Astrocyte of the cerebellum (primary cell): ENCODE measurements at places on chromosomes 5 and 9.
A peak's percentile ranks its signal among the peaks of the same experiment; 100 is the strongest.

- DNase-seq, result no peak
Measured at GRCh38 chr5:51091816-51092215, 291.4 kb upstream of the ISL1 start.

DNA sequence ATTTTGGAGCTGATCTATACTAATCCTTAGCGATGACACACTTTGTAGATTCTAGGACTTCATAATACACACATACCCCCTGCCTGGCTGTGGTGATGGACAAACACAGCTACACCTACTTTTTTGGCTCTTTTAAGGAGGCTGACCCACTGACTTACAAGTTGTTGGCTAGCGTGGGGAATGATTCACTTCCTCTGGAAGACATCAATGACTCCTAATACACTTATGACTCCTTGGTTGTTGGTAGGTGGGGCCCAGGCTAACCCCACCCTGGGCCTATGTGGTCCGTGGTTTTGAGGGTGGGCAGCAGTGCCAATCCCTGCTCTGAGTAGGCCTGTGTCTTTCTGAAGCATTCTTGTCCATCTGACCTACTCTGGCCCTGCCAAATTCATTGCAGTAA lies 144.4 kb downstream of the SLC12A2 start:
- peak; percentile 98 for DNase-seq

- no peak for DNase-seq
Measured at GRCh38 chr9:126852086-126852688, 8.3 kb upstream of the ZBTB34 start.

DNA sequence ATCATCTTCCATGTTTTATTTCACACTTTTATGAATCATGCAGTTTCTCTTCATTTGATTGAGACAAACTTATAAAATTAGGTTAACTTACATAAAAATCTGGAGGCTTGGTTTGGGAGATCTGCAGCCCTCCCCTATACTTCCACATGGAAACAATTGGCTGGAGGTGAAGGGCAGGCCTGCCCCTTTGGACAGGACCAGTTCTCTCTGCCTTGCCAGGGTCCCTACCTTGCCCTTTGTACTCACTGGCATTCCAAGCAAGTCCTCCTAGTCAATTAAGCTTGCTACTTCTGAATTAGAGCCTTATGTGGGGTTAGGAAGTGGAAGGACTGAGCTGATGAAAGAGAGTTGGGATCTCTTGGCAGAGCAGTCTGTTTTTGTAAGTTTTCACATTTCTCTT lies 257.3 kb downstream of the GAS1 start:
- no peak for DNase-seq

GRCh38 chr5:52827815-52828214 lies 40.1 kb downstream of the ITGA1 start:
- DNase-seq, result no peak

GRCh38 chr5:54753034-54753433 lies 232.4 kb downstream of the ESM1 start:
- DNase-seq, result no peak

- DNase-seq, result no peak
Measured at GRCh38 chr9:116733010-116733641, 46.0 kb downstream of the TRIM32 start.

GRCh38 chr9:100213730-100214477 lies 114.9 kb downstream of the INVS start:
- DNase-seq, result peak; percentile 31

GRCh38 chr5:87094833-87095232 lies 172.8 kb upstream of the RASA1 start:
- DNase-seq, result no peak

DNA sequence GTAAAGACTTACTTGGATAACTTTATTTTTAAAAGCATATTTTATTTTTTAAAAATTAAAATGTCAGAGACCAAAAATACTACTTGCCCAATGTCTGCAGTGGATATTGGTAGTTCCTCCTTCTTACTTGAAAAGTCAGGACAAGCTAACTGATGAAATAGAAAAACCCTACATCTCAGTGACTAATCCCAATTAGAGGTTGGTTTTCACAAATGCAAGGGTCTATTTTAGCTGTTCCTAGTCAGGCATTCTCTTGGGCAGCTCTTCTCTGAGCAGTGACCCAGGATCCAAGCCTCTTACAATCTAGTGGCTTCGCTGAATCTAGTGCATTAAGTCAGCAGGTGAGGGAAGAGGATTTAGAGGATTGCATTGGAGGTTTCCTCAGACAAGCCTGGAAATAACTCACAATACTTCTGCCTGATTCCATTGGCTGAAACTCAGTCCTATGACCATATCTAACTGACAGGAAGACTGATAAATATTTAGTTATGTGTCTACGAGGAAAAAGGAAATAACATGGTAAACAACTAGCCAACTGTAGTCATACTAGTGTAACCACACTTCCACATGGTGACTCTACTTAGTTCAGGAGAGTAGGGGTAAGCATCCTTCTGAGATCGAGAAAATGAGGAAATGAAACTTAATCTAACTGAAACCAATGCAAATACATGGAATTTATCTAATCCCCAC lies 34.2 kb upstream of the MIER3 start:
- DNase-seq, result no peak

DNA sequence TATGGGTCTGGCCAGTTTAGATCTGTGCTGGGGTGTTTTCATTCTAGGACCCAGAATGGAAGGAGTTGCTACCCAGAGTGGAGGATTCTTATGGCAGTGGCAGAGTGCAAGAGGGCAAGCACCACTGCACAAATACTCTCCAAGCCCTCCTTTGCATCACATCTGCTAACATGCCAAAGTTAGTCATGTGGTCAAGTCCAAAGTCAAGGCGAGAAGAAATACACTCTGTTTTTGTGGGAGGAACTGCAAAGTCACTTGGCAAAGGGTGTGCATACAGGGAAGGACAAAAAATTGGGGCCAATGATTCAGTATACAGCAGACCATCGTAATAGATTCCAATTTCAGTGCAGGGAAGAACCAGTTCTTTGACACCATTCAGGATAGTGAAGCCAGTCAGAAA lies 43.9 kb upstream of the HMGCS1 start:
- DNase-seq, result no peak

- DNase-seq, result no peak
Measured at GRCh38 chr5:62465985-62466925, 53.7 kb downstream of the IPO11 start.

- DNase-seq, result no peak
Measured at GRCh38 chr9:111271481-111272080, 58.4 kb downstream of the OR2K2 start.

DNA sequence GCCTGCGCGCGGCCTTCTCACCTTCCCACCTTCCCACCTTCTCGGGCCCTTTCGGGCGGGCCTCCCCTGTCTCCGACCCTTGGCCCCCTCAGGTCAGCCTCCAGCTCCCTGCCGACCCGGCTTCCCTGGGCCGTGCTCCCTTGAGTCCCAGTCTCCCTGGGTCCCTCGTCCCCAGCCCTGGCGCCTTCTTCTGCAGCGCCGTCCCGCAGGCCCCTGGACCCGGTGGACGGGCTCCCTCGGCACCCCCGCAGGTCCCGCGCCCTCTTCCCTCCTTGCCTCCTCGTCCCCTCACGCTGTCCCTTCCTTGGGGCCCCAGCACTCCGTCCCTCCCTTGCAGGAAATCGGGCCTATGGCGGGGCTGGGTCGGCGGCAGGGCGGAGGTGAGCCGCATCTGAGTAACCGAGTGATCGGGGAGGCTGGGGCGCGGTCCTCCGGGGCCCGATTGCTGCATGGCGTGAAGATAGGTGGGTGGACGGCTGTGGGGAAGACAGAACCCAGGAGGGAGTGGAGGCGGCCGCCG lies 7.6 kb downstream of the ARPC5L start:
- DNase-seq, result no peak

DNA sequence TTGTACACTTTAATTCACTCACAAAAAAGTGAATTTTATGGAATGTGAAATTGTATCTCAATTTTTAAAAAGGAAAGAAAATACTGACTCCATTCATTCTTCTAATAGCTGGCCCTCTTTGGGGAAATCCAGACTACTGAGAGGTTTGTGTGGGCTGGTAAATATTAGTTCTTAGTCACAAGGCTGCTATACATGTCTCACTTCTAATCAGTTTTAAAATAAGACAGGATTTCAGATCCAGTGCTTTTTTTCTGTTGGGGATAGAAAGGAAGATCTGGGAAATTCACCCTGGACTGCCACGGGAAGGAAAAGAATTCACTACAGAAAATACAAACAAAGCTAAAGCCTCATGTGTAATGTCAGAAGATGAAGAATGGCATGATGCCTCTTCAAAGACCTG lies 32.7 kb upstream of the ADAMTSL1 start:
- no peak for DNase-seq

GRCh38 chr9:118529210-118529609 lies 825.0 kb downstream of the TLR4 start:
- DNase-seq, result peak; percentile 9

- DNase-seq, result no peak
Measured at GRCh38 chr5:95996904-95997723, 35.5 kb upstream of the ELL2 start.

- DNase-seq, result no peak
Measured at GRCh38 chr5:141003791-141004611, 37.7 kb downstream of the PCDHAC2 start.

- no peak for DNase-seq
Measured at GRCh38 chr5:96259151-96259772, 173.8 kb downstream of the PCSK1 start.

- DNase-seq, result no peak
Measured at GRCh38 chr5:117160391-117160790, 585.8 kb upstream of the SEMA6A start.

GRCh38 chr9:93477397-93477796 lies 24.0 kb upstream of the FAM120AOS start:
- DNase-seq, result no peak

- DNase-seq, result no peak
Measured at GRCh38 chr9:12930906-12931305, 156.1 kb downstream of the LURAP1L start.

- DNase-seq, result peak; percentile 95
Measured at GRCh38 chr5:34709861-34710673, 53.9 kb downstream of the RAI14 start.
